ENCODE measurements at places on chromosomes 11 and 22.

GRCh38 chr11:134155946-134156865 is 67.6 kb downstream of the NCAPD3 start:
- no peak for DNase-seq

DNA sequence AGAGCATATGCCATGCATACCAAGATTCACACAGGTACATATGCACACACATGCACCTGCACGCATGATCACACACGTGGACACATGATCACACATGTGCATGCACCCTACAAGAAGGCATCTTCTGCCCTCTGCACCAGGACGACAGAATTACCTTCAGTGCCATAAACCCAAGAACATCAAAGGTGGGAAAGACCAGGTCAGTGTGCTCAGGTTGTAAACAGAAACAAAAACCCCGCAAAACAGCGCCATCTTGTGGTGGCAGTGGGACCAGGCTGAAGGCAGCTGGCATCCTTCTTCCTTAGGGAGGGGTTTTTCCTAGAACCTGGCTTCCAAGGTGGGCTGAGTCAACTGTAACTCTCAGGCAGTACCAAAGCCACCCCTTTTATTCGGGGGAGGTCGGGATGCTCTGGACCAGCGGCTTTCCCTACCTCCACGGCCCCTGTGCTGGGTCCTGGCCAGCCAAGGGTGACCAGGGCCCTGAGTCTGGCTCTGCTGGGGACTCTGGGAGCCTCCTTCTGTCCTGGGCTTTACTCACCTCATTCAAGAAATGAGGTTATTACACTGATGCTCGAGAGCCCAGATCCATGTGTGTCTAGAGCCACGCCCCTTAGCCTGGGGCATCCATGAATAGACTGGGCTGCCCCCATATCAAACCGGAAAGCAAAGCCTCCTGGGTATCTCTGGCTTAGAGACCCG is 69.4 kb upstream of the FGF3 start:
- no peak for DNase-seq

- DNase-seq = no peak
Observed at GRCh38 chr11:73667891-73668290, 21.5 kb downstream of the PLEKHB1 start.

DNA sequence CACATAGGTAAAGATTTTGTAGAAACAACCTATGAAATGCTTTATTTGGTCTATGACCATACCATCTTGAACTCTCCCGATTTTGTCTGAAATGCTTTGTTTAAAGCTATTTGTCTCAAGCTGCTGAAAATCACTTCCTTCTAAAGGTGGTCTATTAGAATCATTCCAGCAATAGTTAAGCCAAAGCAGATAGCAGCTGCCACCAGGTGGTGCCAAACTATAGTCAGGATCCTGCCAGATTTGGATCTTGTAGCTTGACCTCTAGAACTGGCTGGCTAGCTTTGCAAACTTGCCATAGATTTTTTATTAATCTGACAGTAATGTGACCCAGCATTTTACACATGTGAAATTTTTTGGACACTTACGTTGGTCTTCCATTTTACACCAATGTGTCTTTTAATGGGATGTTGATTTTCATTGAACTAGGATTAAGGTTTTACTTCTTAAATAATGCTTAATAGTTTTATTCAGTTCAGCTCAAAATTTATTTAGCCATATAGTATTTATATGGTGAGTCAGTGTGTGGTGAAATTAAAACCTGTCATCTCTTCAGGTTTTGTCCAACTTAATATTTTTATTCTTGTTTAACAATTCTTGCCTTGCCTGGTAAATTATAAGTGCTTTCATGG is 19.7 kb downstream of the CTR9 start:
- peak; percentile 40 for DNase-seq

GRCh38 chr11:112558691-112559090 is 298.0 kb upstream of the PLET1 start:
- no peak for DNase-seq

DNA sequence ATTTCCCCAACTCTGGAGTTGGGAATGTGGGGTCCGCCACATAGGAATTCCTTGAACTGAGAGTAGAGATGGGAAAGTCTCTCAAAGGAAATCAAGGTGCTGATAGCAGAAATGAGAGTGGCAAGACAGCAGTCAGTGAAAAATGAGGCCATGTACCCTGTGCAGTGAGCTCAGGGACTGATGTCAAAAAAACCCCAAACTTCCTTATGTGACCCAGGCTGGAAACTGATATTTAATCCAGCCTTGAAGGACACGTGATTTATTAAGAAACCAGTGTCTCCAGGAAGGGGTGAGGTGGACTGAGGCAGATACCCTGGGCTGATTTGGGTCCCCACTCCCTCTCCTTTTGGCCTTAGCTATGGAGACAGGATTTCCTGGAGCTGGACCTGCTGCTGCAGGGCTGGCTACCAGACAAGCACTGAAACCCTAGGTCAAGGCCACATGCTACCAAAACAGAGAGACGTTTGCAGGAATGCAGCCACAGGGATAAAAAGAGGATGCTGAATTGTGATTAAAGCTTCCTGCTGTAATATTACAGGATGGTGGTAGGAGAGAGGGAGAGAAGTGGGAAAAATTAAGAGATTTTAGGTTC is 25.3 kb upstream of the FCHSD2 start:
- DNase-seq = no peak

DNA sequence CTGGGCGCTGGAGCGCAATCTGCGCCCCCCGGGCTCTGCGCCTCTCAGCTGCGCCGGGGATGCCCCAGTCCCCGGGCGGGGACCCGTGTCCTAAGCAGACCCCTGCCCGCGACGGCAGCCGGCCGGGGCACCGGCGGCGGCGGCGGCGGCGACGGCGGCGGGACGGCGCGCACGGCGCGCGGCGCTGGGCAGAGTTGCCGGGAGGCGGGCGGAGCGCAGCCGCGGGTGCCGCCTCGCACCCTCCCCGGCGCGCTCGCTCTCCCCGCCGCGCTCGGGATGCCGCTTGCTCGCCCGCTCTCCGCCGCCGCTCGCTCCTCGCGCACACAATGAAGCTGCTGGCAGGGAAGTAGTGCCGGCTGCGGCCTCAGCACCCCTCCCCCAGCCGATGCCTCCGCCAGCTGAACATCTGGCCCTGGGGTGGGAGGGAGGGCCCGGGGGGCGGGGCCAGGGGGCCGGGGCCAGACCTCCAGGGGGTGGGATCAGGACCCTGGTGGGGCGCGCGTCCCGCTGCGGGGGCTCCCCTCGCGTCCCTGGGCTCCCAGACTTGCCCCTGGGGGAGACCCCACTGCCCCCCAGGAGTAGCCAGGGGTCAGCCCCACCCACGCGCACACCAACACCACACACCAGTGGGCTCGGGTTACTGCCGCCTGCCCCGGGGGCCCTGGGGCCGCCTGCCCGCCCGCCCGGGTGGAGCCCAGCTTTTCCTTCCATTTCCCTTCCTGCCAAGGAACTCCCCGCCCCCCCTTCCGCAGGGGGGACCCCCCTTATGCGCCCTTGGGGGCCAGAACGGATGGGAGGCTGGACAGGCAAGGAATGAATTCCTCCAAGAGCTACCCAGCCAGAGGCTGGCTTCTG is at the start of gene RCOR2:
Gene RCOR2, minus strand, starts transcription at position 328 of the 855 bp plus-strand sequence. CDS start 708 bp downstream, outside the sequence.
- DNase-seq = peak; percentile 66

DNA sequence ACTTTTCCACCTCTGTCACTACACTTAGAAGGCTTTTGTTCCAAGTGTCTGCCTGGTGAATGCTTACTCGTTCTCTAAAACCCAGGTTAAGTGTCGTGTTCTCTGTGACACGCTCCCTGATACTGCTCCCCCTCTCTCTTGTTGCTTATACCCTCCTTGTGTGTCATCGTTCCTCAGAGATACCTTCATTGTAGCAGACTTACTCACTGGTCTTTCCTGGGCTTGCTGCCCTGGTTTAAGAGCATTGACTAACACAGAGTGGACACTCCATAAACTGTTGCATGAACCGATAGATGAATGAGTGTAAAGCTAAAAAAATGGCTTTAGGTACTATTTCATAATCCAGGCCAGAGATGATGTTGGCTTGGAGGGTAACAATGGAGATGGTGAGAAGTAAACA is 171.3 kb downstream of the GRIK4 start:
- DNase-seq = no peak

GRCh38 chr11:47928426-47928825 is 51.9 kb upstream of the PTPRJ start:
- no peak for DNase-seq

GRCh38 chr11:57426439-57426928 is 437 bp downstream of the SLC43A3 start:
- DNase-seq = no peak

DNA sequence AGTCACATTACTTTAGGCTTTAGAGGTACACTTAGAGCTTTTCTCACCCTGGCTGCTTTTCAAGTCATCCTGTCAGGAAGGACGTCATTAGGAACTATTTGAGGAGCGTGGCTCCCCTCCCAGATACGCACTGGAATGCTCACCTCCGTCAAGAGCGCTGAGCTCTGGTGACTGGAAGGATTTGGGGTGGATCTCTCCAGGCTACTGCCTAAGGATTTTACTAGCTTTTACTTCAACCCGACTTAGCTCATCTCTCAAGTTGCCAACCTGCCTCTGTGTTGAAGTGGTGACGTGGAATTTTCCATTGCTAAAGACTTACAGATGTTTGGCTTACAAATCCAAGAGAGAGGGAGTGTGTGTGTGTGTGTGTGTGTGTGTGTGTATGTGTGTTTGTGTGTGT is 355.3 kb upstream of the CCDC90B start:
- no peak for DNase-seq

GRCh38 chr11:76577921-76578653 is 92.5 kb downstream of the LRRC32 start:
- no peak for DNase-seq

DNA sequence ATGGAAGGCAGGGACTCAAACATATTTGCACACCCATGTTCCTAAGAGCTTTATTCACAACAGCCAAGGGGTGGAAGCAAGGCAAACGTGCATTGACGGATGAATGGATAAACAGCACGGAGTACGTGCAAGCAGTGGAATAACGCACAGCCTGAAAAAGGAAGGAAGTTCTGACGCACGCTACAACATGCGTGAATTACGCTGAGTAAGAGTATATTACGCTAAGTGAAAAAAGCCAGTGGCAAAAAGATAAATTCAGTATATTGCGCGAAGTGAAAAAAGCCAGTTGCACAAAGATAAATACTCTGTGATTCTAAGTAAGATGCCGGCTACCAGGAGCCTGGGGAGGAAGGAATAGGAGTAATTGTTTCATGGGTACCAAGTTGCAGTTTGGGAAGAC is 19.5 kb downstream of the PHF21B start:
- DNase-seq = no peak

DNA sequence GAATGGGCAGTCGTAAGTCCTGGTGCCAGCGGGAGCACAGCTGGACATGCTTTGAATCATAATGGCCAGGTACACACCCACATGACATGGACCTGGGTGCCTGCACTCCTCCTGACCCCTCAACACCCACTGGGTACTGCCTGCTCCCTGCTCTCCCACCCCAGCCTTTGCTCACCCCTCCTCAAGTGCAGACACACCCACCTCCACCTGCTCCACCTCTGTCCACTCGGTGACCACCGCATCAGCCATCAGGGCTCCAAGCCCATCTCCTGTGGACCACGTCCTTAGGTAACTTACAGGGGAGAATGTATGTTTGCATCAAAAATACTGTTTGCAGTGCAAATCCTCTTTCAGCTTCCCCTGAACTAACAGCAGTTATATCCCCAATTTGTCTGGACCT is 214.6 kb downstream of the BRD1 start:
- no peak for DNase-seq

GRCh38 chr11:33560729-33561128 is 139.9 kb downstream of the C11orf91 start:
- no peak for DNase-seq

DNA sequence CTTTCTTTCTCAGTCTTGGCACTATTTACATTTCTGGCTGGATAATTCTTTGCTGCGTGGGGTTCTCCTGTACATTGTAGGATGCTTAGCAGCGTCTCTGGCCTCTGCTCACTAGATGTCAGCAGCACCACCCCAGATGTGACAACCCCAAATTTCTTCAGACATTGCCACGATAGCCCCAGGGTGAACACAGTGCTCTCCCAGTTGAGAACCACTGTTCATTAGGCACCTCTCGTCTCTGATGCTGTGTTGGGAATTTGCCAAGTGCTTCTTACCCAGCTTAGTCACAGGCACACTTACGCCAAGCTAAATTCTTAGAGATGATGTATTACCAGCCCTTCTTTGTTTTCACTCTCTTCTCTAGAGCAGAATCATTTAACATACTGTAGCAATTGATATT is 9.4 kb downstream of the TRIM6 start:
- no peak for DNase-seq

DNA sequence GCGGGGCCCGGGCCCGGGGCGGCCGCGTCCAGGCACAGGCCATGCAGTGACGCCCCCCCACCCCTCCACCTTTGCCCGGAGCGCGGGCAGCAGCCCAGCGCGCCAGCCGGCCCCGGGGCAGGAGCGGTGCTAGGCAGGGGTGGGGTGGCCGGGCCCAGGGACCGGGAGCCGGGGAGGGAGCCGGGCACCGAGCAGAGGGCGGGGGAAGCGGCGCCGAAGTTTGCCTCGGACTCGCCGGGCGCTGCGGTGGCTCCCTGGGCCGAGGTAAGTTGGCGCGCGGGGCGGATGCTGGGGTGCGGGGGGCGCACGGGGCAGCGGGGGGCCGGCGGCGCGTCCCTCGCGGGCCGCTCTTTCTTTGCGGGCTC is 332 bp downstream of the TEAD1 start:
- no peak for DNase-seq

- no peak for DNase-seq
Observed at GRCh38 chr22:49973018-49973961, 12.7 kb downstream of the PIM3 start.

DNA sequence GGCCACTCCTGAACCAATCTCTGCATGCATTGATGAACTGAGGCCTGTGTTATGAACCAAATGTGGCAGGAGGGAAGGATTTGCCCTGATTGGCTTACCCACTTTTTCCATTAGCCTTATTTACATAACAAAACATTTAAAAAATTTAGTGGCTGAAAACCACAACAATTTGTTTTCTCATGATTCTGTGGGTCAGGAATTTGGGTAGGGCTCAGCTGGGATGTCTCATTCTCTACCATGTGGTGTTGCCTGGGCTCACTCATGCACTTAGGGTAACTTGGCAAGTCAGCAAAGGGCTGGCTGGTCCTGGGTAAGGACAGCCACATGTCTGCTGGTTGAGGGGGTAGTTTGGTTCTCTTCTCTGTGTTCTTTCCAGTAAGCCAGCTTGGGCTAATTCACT is 35.1 kb upstream of the CYP2R1 start:
- DNase-seq = no peak

DNA sequence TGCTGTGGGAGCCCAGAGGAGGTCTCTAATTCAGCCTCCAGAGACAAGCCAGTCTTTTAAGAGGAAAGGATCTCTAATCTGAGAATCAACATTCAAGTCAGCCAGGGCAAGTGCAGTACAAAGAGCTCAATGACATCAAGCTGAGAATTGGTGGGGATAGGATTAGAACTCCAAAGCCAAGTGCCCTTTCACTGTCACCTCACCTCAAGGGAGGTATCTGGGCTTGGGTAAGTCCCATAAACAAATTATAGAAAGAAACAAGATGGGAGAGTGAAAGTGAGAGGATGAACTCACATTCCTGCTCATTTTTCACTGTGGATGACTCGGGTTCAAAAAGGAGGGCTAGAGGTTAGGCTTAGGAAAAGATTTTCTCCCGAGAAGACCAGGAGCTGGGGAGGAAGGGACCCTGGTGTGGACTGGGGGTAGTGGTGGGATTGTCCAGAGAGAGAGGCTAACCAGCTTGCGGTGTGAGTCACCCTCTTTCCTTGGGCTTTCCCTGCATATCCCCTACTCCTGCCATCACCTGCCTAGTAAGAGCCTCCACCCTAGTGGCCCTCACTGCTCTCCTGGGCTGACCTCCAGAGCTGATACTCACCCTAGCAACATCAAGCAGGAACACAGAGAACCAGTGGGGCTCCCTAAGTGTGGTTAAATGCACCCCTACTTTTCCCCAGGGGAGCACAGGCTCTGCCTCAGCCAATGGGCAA is 70.4 kb downstream of the RRM1 start:
- DNase-seq = no peak
